ENCODE measurements at places on chromosomes 5 and 9.

DNA sequence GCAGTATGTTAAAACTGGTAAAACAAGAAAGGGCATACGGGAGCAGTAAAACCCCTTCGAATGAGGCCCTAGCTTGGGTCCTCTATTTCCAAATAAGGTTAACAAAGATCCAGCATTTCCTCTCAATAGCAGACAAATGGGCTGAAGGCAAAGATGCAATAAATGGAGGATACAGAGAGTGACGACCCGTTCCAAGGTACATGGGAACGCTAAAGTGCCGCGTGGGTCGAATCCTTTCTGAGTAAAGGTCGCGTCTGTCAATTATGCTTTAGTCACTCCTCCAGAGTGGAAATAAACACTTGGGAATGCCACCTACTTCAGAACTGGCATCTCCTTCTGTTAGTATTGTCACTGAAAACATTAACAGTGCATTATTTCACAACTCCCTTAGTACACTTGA is 24.7 kb downstream of the ARL15 start:
- DNase-seq: no peak

DNA sequence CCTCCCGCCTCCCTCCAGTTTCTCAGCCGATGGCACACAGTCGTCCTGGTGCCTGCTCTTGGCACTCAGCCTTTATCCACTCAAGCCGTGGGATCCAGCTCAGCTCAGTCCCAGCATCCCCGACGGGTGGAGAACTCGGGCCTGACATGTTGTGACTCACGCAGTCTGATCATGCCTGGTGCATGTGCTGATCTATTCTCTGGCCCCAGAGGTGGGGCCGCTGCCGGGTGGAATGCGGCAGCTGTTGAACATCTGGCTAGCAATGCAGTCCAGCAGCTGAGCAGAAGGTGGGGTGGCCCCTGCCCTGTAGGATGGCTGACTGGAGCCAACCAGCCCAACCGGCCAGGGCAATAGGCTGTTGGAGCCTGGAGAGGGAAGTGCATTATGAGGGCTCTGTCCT is 1.7 kb upstream of the AIF1L start:
- no peak for DNase-seq

GRCh38 chr5:40797273-40798011 is 732 bp downstream of the PRKAA1 start:
- DNase-seq: peak; percentile 80

DNA sequence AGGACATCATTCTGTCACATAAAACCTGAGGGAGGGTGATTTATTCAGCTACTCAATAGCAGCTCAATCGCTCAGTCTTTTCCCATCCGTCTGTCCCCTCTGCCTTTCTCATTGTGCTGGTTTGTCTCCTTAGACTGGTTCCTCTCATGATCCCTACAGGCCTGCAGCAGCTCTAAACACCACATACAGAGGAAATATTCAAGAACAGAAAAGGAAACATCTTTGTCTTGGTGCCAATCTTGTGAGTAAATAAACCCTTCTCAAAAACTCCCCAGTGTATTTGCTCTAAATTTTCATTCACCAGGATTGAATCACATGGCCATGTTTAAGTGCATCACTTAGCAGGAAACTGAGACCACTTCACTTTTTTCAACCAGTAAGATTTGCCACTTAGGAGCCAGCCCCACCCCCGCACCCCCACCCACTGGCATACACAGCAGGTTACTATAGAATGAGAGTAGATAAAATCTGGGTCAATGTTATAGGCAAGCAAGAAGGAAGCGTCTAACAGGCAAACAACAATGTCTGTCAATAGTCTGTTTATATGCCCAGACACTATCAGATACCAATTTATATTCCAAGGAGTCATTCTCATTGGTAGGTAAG is 895.5 kb upstream of the DMAC1 start:
- no peak for DNase-seq

DNA sequence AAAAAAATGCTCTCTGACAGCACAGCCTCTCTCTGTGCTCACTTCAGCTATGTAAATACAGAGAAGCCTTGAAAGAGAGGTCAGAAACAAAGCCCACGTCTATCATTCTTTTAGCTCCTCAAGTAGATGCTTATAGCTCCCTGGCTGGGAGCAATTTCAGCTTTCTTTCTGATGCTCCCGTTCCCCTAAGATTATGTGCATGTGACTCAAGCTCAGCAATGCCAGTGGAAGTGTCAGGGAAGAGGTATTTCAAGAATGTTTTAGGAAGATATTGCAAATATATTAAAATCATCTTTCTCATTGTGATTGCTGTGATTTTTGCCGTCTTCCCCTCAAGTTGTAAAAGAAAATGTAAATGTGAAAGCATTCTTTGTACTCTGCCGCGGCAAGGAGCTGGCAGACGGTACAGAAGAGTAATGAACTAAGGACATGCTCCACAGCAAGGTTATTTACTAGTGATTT is 1353.7 kb upstream of the ACO1 start:
- DNase-seq: no peak

DNA sequence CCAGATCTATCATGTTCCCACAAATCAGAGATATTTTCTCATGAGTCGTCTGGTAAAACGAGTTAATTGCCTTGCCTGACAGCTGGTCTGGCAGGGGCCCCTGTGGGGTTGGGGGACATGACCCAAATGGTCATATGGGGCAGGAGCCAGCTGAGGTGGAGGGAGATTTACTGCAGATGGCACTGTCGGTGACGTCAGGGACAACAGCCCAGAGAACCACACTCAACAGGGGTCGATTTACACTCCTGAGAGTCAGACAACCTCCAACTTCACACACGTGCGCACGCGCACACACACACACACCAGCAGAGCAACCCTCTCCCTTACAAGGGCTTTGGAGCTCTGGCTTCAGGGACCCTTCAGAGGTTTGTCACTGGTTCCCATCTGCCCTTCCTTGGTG is 23.4 kb upstream of the GABRP start:
- DNase-seq: no peak

GRCh38 chr5:149422366-149423048 is 43.4 kb upstream of the IL17B start:
- no peak for DNase-seq

GRCh38 chr9:16136961-16137360 is 584.1 kb downstream of the CCDC171 start:
- no peak for DNase-seq

DNA sequence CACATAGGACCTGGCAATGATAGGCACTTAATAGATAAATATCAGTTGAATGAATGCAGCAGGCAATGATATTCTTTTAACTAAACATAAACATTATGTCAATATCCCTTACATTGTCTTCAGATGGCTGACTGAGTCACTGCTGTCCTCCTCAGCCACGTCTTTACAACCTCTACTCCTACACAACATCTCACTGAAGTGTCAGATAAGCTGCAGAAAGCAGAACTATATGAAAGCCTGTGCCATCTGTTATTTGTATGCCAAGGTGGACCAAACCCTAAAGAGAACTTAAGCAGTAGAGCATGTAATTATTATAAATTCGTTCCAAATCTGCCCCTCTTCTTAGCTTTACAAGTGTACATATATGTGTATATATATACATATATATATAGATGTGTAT is 271.2 kb downstream of the RASEF start:
- no peak for DNase-seq

Measured in hypothalamus (tissue), 51 donors.